ENCODE measurements at places on chromosomes 12 and 14.

DNA sequence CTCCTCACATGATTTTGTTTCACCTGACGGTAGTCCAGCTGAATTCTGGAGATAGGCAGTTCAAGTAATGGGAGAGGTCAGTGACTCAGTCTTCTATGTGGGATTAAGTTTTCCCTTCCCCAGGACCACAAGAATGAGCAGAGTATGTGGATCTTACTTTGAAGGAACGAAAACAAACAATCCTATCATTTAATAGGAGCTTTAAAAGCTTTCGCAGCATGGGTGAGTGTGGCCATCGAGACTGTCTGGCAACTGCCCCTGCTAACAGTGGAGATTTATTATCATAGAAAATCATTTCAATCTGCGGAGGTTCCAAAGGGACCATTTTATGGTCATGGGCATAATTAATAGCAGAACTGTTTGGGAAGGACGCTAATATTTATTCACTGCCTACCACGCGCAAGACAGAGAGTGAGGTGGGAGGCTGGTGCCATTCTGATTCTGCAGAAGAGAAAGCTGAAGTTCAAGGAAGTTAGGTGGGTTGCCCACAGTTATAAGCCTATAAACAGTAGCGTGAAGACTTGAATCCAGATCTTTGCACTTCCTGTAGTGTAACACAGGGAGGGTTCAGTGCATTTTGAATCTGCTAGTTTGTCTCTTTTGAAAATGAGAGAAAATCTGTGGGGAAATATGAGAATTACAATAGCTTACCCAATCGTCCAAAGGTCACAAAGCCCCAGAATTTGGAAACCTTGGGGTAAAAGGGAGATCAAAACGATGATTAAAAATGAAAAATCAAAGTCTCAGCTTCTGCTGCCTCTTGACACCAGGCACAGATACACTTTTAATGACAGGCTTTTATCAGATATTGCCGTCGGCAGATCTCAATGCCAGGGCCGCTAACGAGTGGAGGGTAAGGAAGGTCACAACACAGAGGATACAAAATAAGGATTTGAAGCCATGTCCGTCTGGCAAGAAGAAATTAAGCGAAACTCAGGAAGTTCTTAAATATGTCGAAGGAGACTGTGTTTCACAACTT lies 209.6 kb downstream of the CRADD start:
- DNase-seq = no peak

DNA sequence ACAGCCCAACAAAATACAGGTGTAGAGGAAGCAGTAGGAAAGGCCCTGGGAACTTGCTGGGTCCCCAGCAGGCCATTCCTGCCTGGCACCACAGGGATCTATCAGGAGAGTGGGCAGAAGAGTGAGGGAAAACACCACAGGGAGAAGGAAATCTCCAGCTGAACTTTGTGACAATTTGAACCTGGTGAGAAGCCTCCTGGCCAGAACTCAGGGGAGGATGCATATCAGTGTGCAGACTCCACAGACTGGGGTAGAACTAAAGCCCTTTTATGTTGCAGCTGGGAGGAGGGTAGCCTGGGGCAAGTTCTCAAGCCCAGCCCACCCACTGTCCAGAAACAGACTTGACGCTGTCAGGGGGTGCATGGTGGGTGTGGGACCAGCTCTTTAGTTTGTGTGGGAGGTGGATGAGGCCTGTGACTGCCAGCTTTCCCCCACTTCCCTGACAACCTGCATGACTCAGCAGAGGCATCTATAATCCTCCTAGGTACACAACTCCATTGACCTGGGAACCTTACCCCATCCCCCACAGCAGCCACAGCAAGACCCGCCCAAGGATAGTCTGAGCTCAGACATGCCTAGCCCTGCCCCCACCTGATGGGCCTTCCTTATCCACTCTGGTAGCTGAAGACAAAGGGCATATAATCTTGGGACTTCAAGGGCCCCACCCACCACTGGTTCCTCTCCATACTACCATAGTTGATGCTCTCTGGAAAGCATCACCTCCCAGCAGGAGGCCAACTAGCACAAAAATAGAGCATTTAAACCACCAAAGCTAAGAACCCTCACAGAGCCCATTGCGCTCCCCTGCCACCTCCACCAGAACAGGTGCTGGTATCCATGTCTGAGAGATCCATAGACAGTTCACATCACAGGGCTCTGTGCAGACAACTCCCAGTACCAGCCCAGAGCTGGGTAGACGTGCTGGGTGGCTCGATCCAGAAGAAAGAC lies 28.9 kb downstream of the PNN start:
- DNase-seq = no peak

DNA sequence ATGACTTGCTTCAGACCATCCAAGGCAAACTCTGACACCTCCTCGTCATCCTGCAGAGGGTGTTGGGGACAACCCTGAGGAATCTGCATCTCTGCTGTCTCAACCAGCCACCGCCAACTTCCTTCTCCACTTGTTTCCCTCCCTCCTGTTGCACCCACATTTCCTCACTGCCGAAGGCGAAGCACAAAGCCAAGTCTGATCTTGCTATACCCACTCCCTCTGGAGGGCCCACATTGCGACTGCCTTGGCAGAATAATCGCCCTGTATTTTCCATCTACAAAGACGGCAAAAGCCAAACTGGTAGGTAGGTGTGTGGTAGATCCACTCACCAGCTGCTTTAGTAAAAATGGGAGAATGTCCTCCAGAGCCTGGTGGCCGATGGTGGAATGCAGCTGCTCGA lies 21.8 kb upstream of the RAB35 start:
- DNase-seq = no peak

- no peak for DNase-seq
Observed at GRCh38 chr14:89425931-89426330, 8.9 kb upstream of the FOXN3 start.

GRCh38 chr14:104460791-104461651 lies 118.5 kb upstream of the C14orf180 start:
- no peak for DNase-seq

All from cortex of kidney (tissue), 1 donor.